Stimulated activated CD4-positive, alpha-beta T cell treated with anti-CD3 and anti-CD28 coated beads, Interleukin-1b, Interleukin-23, amount 100 ng/mL, for 1 hour (primary cell): ENCODE measurements at places on chromosomes 3 and 15.

- DNase-seq, result no peak
Observed at GRCh38 chr15:64443016-64443415, 17.4 kb upstream of the ZNF609 start.

DNA sequence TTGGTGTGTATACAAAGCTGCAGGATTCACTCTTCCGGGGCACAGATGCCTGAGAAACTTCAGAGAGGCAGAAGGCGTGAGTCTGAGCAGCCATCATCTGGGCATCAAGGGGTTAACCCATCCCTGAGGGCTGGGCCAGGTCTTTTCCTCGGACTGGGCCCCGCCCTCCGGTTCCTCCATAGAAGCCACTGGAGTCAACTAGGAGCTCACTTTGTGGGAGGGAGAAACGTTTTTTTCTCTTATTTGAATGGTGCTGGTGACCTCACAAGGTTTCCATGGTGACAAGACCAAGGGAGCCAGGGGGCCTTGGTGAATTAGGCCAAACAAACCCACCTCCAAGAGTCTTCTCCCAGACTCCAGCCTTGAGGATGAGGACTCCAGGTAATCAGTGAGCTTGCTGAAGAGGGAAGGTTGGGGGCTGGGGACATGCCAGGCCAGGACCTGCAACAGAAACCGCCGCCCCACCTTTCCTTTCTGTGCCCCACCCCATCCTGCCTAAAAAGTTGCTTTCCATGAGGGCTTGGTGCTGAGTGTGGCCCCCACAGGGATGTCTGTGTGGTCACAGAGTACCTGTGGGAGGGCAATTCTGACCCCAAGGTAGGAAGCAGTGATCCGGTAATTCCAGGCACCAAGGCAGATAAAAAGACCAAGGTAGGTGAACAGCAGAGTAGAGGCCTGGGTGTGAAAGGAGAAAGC lies 14.8 kb upstream of the INSYN1 start:
- no peak for DNase-seq

GRCh38 chr3:72907731-72908620 lies 20.1 kb downstream of the GXYLT2 start:
- DNase-seq, result no peak

- no peak for DNase-seq
Observed at GRCh38 chr15:70314018-70314354, 216.3 kb upstream of the TLE3 start.

DNA sequence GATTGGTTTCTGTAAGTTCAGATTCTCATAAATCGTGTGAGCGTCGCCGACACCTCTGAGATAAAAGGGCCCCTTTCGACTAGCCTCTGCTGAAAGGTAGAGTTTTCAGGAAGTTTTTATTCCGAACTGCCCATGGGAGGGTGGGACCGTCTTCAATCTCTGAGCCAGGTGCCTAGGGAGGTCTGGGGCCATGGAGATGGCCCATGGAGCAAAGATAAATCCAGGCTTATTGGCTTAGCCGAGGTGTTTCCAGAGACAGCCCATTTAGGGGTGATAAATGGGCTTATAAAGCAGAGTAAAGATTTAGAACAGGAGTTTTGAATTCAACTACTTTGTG lies 442 bp downstream of the QTRT2 start:
- DNase-seq, result no peak

DNA sequence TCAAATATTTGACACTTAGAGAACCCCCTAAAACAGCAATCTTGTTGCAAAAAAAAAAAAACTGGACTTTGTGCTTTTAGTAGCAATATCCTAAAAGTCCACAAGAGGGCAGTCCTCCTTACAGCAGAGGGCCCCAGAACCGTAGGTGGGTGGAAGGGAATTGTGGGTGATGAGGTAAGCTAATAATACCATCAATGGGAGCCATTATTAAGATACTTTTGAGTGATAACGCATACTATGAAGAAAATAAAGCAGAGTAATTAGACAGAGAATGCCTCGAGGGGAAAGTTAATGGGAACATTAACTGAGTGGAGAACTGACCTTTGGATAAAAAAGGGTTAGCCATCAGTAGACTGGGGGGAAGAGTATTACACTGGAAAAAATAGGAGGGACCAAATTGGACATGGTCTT lies 229.9 kb downstream of the THRB start:
- no peak for DNase-seq

- DNase-seq, result no peak
Observed at GRCh38 chr3:150874666-150875219, 30.5 kb downstream of the MINDY4B start.

DNA sequence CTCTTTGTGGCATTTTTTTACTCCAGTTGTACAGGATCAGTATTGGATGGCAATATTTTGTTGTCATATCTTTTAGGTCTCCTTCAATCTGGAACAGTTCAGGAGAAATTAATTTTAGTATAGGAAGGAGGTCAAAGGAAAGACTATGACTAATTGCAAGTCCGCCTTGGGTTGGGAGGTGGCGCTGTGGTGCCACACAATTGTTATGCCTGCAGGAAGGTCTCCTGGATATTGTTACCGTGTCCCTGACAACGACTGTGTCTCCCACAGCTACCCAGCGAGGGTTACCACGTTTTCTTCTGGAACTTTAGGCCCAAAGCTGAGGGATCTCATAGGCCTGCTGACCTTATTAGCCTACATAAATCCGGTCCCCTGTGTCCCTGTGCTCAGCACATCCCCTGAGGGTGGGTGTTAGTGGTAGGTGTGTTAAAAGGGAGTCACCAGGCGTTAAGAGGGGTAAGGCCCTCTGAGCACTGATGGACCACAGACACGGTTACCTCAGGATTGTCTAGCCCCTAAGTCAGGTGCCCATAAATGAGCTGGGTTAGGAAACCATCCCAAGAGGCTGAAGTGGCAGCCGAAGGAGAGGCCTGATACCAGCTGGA lies 31.5 kb downstream of the KCNAB1 start:
- DNase-seq, result no peak

DNA sequence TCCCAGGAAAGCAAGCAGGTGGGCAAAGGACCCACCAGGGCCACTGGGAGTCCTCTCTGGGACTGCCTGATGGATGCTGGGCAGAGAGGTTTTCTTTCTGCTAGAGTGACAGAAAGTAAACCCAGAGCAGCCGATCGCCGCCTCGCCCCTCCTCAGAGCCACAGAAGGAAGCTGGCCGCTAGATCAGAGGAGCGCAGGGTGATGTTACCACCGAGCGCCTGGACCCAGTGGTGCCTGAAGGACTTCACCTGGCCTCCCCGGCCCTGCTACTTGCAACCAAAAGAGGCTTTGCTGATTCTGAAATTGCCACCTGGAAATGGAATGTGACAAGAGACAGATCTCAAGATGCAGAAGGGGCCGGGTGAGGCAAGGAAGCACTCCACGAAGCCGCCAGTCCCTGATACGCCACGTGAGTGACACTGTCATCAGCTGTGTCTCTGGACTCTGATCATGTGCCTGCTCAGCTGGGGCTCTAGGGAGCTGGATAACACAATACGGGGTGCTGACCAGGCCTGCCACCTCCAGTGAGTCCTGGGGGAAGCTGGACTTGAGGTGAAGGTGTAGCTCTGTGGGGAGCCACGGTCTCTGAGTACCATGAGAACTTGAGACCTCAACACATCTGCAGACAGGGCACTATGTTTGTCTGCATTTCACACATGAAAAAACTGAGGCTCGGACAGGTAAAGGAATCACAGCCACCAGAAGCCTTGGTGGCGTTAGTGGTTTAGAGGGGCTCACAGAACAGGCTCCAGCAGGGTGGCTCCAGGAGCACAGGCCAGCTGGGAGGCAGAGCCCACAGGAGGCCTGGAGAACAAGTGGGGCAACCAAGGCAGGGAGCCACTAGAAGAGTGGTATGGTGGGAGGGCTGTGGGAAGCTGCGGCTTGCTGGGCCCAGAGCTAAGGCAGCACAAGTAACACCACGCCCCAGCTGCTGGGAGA lies 137.9 kb upstream of the PRR20G start:
- no peak for DNase-seq

DNA sequence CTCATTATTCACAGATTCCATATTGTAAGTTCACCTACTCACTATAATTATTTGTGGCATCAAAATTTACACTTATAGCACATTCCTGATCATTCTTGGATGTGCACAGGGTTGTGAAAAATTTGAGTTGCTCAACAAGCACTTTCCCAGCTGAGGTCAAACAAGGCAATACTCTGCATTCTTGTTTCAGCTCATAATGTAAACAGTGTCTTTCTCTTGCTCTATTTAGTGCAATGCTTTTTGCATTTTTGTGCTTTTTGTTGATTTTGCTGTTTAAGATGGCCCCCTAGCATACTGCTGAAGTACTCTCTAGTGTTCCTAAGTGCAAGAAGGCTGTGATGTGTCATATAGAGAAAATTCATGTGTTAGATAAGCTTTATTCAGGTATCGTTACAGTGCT lies 66.7 kb upstream of the TNIK start:
- no peak for DNase-seq

GRCh38 chr15:69141833-69142232 lies 18.6 kb upstream of the GLCE start:
- DNase-seq, result no peak

GRCh38 chr3:24508423-24508839 lies 13.8 kb upstream of the THRB start:
- no peak for DNase-seq

DNA sequence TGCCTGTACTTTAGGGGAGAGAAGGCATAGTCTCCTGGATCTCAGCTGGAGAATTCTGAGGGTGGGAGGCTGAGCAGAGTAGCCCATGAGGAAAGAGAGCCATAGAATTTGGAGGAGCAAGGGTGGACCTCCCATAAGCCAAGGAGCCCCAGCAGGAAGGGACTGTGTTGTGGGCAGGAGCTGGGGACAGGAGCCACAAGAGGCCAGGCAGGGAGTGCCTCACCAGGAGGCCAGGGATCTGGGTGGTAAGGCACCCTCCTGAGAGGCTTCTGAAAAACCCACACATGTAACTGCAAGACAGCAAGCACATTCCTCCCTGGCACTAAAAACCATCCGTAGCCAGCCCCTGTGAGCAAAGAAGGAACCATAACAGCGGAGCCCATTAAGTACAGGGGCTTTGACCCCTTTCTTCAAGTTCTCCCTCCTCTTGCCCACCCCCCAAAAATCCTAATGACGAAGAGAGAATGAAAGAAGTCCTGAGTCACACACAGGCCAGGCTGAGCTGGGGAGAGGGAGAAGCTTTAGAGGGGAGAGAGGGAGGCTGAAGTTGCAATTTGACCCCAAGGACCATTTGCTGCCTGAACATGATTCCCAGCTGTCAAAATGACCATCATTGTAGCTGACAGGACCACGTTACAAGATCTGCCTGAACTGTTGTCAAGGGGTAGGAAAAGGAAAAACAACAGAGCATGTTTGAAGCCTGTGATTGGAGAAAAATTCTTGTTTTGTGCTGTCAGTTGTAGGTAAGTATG lies 82.6 kb downstream of the TRIM42 start:
- no peak for DNase-seq

- no peak for DNase-seq
Observed at GRCh38 chr3:173887888-173888287, 490.3 kb downstream of the NLGN1 start.

- DNase-seq, result no peak
Observed at GRCh38 chr15:89999676-90000185, 1.4 kb upstream of the ZNF710 start.

GRCh38 chr3:77618686-77619085 lies 578.8 kb downstream of the ROBO2 start:
- no peak for DNase-seq

- DNase-seq, result no peak
Observed at GRCh38 chr3:10397879-10398278, 77.0 kb upstream of the SEC13 start.

- DNase-seq, result no peak
Observed at GRCh38 chr3:49296781-49297411, 19.9 kb upstream of the C3orf62 start.

GRCh38 chr3:52178537-52178936 lies 19.4 kb upstream of the ALAS1 start:
- no peak for DNase-seq

- no peak for DNase-seq
Observed at GRCh38 chr3:52973806-52974205, 72.1 kb downstream of the SFMBT1 start.

GRCh38 chr3:46709721-46710120 lies 7.9 kb downstream of the PRSS50 start:
- DNase-seq, result no peak

- no peak for DNase-seq
Observed at GRCh38 chr3:188754267-188754666, 417.5 kb upstream of the TPRG1 start.

- DNase-seq, result no peak
Observed at GRCh38 chr3:115658032-115658336, 34.7 kb downstream of the GAP43 start.

DNA sequence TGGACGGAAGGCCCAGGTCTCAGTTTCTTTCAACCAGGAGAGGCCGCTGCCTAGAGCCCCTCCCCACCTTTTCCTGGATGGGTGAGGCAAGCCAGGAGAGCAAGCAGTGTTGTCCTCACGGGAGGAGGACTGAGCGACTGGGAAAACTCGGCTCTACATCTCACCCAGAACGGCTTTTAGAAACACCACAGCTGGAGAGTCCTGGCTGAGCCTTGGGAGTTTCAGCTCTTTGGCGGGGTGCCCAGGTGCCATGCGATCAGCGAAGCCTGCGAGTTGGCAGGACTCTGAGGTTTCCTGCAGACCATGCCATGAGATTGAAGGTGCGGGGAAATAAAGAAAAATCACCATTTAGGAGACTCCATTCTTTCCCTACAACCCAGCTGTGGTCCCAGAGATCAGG lies 26.0 kb downstream of the PPCDC start:
- DNase-seq, result no peak

- DNase-seq, result no peak
Observed at GRCh38 chr15:27482287-27482686, 511.3 kb downstream of the GABRG3 start.

DNA sequence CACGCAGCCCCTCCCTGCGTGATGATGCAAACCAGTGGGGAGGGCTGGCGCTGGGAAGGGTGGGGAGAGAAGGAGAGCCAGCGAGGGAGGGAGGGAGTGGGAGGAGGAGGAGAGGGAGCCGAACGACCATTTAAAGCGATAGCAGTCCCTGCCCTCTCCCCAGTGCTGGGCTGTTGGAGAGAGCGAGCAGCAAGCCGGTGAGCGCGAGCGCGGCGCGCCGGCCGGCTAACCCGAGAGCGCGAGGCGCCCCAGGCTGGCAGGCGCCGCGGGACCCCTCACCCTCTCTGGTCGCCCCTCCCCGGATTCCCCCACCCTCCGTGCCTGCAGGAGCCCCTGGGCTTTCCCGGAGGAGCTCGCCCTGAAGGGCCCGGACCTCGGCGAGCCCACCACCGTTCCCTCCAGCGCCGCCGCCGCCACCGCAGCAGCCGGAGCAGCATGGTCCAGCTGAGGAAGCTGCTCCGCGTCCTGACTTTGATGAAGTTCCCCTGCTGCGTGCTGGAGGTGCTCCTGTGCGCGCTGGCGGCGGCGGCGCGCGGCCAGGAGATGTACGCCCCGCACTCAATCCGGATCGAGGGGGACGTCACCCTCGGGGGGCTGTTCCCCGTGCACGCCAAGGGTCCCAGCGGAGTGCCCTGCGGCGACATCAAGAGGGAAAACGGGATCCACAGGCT lies at the start of gene GRM7:
GRM7 (plus strand) TSS at position 162 of the 671 bp plus-strand sequence.
- no peak for DNase-seq

- DNase-seq, result no peak
Observed at GRCh38 chr15:79994615-79995014, 23.6 kb upstream of the BCL2A1 start.
